ENCODE measurements at places on chromosomes 13 and 19.

DNA sequence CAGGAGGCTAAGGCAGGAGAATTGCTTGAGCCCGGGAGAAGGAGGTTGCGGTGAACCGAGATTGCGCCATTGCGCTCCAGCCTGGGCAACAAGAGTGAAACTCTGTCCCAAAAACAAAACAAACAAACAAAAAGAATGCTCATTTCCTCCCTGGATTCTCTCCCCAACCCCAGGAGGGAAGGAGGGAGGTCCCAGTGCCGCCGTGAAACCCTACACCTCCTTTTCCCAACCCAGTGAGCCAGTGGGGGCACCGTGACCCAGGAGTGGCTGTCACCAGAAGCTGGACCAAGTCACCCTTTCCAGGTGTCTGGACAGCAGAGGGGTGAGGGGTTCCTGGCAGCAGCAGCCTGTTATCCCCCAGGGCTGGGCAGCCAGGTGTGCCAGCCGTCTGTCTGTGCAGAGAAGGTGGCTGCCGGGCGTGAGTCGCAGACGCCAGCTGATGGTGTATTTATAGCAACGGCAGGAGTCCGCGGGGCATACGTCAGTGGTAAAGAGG is 23.5 kb downstream of the NFIC start:
- DNase-seq: no peak

DNA sequence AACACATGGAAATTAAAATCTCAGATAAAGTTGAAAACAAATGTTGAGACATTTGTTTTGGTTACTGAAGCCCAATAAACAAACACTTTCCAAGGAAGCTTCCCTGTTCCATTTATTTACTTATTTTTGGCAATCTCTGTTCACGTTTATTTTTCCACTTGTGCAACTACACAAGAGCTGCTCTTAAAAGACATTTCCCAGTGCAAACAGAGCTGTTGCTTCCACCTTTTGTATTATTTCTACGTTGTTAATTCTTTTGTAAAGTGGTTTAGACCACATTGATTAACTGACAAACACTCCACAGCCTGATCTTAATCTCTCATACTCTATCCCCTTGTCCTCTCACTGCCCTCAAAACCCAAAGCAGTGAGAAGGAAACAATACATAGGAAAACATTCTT is 757.6 kb downstream of the LIG4 start:
- DNase-seq: no peak

DNA sequence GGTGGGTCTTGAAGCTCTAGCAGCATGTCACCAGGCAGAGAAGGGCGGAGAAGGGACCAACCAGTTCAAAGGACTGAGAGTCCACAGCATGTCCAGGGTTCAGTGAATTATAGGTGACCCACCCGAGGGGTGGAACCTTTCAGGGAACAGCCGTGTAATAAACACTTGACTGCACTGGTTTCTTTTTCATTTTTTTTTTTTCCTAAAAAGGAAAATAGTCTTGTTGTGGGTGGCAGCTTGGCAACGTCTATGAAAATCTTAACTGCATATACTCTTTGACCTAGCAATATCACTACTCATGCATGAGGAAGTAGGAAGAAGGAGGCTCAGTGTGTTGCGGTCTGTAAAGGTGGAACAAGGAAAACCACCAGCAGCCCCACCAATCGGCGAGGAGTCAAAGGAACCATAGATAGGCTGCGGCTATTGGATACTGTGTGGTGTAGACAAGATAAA is 13.0 kb upstream of the MYH14 start:
- no peak for DNase-seq

- no peak for DNase-seq
Measured at GRCh38 chr13:110885966-110886869, 28.7 kb downstream of the ANKRD10 start.

DNA sequence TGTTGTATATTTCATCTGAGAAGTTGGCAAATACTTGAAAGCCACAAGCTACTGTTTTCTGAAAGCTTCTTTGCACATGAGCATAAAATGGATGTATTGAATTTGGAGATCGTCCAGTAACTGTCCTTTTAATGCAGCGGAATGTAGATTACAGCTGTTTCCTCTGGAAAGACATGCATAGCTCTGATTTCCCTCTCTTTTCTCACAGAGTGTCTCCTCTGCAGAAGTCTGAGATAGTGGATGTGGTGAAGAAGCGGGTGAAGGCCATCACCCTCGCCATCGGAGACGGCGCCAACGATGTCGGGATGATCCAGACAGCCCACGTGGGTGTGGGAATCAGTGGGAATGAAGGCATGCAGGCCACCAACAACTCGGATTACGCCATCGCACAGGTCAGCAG is 283.0 kb downstream of the SHISA2 start:
- no peak for DNase-seq

DNA sequence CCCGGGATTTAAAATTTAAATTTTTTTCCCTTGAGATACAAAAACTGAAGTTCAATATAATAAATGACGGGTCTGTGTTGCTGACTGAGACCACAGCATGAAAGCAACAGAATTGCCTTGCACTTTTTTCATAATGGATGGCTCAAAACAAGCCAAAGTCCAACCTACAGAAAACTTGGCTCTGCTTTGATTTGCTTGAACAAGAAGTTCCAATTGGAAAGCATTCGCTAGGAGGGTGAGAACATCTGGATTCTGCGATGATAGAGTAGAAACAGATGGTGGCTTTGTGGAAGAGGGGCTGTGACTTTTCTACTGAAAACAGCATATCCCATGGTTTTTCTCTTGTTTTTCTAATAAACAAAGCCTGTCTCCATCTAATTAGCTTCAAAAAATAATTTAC is 46.4 kb downstream of the THSD1 start:
- no peak for DNase-seq

- no peak for DNase-seq
Measured at GRCh38 chr13:66154976-66155375, 1075.2 kb downstream of the PCDH9 start.

DNA sequence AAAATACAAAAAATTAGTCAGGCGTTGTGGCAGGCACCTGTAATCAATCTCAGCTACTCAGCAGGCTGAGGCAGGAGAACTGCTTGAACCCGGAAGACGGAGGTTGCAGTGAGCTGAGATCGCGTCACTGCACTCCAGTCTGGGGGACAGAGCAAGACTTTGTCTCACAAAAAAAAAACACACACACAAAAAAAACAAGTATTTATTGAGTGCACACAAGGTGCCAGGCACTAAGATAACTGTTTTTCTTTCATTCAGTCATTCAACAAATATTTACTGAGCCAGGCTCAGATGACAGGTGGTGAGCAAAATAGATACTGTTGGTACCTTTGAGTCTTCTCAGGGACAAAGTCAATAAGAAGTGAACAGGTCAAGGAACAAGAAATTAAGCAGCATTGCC is 6.3 kb downstream of the CIB3 start:
- DNase-seq: no peak
